ENCODE measurements at places on chromosomes 1 and 21.
A peak's percentile ranks its signal among the peaks of the same experiment; 100 is the strongest.

GRCh38 chr1:185566995-185567394, 167.2 kb upstream of the HMCN1 start:
- peak; percentile 48 for DNase-seq

GRCh38 chr1:39894884-39895495, 6.7 kb downstream of the MYCL start:
- DNase-seq = no peak

- no peak for DNase-seq
Measured at GRCh38 chr1:29983321-29983720, 740.1 kb downstream of the MATN1 start.

DNA sequence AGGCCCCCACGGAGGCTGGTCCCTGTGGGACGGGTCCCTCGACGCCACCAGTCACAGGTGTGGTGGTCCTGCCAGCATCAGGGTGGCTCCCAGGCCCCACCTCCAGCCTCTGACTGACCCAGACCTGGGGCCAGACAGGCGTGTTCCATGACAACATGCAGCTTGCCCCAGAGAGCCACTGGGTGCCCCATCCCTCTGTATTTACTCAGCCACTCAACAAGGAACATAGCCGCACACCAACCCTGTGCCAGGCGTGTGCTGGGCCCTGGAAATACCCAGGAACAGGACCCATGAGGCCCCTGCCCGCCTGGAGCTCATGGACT, 65.4 kb downstream of the MATN1 start:
- no peak for DNase-seq

DNA sequence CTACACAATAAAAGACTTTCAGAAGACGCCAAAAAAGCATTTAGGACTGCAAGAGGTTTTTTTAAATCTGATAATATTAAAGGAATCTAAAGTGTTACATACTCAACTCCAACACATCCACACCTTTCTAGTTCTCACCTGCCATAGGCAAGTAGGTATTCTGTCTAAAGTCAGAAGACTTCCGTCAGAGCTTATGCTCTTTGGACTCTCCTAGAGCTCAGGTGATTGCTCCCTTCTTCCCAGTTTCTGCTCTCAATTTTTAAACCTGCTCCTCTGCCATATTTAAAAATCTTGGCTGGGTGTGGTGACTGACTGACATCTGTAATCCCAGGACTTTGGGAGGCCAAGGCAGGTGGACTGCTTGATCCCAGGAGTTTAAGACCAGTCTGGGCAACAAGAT, 16.6 kb downstream of the EVI5 start:
- DNase-seq = no peak

- DNase-seq = no peak
Measured at GRCh38 chr1:167905182-167905581, 8.8 kb downstream of the ADCY10 start.

DNA sequence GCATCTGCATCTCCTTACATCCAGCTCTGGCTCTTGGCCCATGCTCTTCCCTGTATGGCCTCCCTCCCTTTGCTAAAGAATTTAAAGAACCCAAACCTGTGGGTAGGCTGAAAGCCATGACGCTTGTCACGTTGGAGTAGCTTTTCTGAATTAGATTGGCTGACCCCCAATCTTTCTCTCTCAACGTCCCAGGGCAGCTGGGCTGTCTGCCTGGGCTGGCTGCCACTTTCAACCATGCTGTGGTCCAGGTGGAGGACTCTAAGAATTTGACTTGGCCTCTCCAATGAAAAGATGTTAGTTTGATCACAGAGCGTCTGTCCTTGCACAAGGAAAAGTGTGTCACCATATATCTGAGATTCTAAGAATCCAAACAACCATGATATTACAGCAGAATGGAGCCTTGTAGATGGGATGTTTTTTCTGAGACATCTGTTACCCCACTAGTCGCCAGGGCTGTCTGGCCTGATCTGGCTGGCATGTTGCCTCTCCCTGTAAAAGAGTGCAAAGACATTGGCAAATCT, 6.5 kb upstream of the IGSF3 start:
- DNase-seq = no peak

- DNase-seq = peak; percentile 29
Measured at GRCh38 chr1:207084232-207084631, 4.4 kb upstream of the C4BPB start.

- no peak for DNase-seq
Measured at GRCh38 chr1:154391086-154391770, 13.9 kb upstream of the IL6R start.

DNA sequence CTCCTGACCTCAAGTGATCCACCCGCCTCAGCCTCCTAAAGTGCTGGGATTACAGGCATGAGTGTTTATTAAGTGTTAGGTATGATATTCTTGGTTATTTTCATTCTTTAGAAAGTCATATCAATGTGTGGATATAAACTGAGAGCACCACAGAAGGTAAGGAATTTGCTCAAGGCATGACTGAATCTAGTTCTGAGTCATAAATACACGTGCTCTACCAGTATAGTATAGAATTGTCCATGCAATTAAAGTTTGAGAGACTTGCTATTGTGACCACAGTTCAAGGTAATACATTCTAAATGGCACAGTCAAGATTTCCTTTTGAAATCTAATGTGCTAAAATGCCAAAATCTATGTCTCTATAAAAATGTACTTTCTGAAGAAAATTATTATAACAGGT, 401.1 kb upstream of the CHRM3 start:
- DNase-seq = no peak

GRCh38 chr1:212007886-212008285, 27.5 kb downstream of the INTS7 start:
- no peak for DNase-seq

- DNase-seq = peak; percentile 87
Measured at GRCh38 chr1:109877317-109877771, 33.3 kb upstream of the CSF1 start.

GRCh38 chr1:118185084-118185832, at the start of gene SPAG17:
SPAG17 (minus strand) TSS chr1:118185228; CDS start chr1:118185157, 71 bp downstream.
- peak; percentile 3 for DNase-seq

GRCh38 chr1:206087091-206087490, 30.1 kb downstream of the AVPR1B start:
- no peak for DNase-seq

GRCh38 chr1:160776178-160776577, 19.8 kb upstream of the LY9 start:
- DNase-seq = no peak

DNA sequence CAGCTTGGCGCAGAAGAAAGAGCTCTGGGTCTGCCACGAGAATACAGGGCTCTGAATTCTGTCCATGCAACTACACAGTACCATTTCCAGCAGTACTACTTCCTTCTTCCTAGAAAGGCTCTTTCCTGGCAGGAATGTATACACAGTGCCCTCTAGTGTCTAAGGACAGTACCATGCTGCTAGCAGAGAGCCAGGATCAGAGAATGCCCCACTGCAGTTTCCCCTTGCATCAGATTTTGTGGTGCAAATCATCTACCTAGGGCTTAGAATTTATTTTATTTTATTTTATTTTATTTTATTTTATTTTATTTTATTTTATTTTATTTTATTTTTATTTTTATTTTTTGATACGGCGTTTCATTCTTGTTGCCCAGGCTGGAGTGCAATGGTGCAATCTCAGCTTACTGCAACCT, 50.8 kb downstream of the PAX7 start:
- peak; percentile 51 for DNase-seq

GRCh38 chr1:167011560-167012191, 22.6 kb downstream of the MAEL start:
- DNase-seq = no peak

DNA sequence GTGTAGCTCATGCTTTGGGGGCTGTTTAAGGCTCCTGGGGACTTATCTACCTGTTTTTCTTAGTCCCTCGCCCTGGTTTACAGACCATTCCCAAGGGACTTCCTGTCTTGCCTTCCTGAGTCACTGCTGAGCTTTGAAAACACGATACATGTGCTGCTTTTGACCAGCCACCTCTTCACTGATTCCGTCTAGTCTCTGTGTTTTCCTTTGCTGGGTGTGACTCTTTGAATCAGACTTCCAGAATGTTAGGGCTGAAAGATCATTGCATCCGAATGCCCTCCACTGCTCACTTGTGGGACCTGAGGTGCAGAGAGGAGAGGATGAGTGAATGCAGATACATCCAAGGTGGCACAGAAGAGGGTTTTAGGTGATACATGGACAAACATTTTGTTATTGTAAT, 35.4 kb upstream of the CITED4 start:
- peak; percentile 72 for DNase-seq

- no peak for DNase-seq
Measured at GRCh38 chr1:162422662-162423375, 10.9 kb upstream of the SH2D1B start.

DNA sequence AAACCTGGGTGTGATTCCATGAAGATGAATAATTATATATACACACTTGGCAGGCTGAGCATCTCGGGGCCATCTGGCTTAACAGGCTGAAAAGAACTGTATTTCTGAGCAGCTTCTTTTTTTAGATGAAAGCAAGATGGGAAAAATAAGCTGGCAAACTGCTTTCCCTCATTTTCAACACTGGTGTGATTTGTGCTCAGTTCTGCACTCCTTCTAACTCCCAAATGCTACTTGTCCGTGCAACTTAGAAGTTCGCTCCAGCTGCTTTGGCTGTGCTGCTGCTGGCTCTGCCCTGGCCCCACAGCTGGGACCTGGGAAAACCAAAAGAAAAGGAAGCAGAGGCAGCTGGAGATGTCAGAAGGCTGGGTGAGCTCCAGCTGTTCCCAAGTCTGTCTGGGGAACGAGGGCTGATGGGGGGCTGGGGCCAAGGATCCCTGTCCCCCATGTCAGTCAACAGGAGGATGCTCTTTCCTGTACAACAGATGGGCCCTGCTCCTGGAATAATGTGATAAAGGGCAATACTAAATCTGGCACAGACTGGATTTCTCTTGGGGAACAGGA, 44.9 kb downstream of the PAFAH2 start:
- no peak for DNase-seq

DNA sequence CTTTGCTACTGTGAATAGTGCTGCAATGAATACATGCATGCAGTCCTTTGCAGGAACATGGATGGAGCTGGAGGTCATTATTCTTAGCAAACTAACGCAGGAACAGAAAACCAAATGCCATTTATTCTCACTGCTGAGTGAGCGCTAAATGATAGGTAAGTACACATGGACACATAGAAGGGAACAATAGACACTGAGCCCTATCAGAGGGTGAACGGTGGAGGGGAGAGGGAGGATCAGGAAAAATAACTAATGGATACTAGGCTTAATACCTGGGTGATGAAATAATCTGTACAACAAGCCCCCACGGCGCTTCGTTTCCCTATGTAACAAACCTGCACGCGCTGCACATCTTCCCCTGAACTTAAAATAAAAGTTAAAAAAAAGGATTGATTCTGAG, 8.9 kb downstream of the NIBAN1 start:
- no peak for DNase-seq

GRCh38 chr1:7595336-7595735, 175.8 kb upstream of the VAMP3 start:
- DNase-seq = no peak

- no peak for DNase-seq
Measured at GRCh38 chr1:226372885-226373284, 35.0 kb downstream of the PARP1 start.

DNA sequence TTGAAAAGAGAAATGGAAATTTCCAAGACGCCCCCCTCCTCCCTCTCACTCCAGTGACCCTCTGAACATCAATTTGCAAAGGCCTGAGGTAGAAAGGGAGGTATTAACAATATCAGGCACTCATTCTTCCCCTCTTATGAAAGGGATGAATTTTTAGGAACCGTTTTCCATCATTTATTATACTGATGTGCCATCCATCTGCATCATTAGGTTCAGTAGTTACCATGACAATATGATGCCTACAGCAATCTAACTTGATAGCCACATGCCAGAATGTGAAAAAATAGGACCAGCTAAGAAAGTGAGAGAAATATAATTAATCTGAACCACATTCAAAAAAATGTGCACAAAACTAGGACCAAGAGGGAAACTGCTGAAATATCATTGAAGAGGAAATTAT, 40.9 kb downstream of the SEC16B start:
- no peak for DNase-seq

DNA sequence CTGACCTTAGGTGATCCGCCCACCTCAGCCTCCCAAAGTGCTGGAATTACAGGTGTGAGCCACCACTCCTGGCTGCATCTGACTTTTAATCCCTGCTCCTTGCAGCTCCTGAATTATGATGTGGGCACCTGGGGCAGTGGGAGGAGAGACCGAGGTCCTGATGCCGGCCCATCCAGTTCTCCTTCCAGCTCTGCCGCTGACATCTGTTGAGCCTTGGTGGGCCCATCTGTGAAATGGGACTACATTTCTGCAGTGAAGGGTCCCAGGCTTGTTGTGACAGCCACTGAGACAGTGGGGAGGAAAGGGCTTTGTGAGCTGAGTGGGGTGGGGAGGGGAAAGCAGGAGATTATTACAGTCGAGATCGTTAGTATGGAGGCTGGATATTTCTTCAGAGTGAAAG, 11.8 kb downstream of the PLA2G2F start:
- no peak for DNase-seq

GRCh38 chr1:115656461-115657077, 14.8 kb downstream of the VANGL1 start:
- no peak for DNase-seq

- DNase-seq = no peak
Measured at GRCh38 chr1:110601332-110601731, 4.8 kb downstream of the KCNA2 start.

DNA sequence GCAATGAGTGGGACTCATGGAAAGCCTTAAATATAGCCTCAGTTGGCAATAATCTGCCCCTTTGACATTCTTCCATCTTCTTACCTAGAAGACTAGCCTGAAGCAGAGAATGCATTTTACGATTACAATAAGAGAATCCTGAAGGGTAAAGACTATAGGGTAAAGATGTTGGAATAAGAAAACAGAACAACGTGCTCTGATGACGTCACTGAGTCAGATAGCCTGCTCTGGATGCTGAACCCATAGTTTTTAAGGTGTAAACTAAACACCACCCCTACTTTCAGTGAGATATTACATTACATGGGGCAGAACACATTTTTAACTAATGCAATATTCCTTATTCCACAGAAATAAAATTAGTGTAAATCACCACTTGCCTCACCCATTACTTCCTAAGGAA, 240.4 kb downstream of the KCNT2 start:
- DNase-seq = no peak

DNA sequence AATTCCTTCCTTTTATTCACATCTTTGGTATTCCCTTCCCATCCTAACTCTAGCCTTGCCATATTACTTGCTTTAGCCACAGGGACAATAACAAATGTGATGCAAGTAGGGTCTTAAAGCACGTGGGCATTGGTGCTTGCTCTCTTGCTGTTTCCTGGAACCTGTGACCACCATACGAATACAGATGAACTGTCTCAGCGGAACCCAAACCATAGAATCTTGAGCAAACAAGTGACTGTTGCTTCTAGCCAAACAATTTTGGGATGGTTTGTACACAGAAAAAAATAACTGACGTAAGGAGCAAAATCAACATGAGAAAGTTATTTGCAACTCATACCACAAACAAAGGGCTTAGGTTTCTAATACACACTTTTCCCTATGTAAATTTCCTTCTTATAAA, 15.2 kb upstream of the VTCN1 start:
- DNase-seq = no peak

GRCh38 chr1:119266386-119266785, 102.2 kb upstream of the HAO2 start:
- no peak for DNase-seq

- DNase-seq = no peak
Measured at GRCh38 chr1:64561993-64562392, 92.1 kb downstream of the CACHD1 start.

GRCh38 chr1:11364170-11364569, 91.2 kb downstream of the UBIAD1 start:
- DNase-seq = no peak

All from A172 (cell line).